ENCODE measurements at places on chromosomes 2 and 18. TPM values are rescaled to one million over a fixed set of nuclear protein-coding genes. Genes with fewer than 3 reads are reported as not detected.
A peak's percentile ranks its signal among the peaks of the same experiment; 100 is the strongest.

ST6GAL2 gene
- total RNA-seq = not detected

DUSP19 gene
- total RNA-seq = 1.8 TPM

LIMS4 gene
- 0.41 TPM for total RNA-seq

EGR4 gene
- not detected for total RNA-seq

IL36B gene
- total RNA-seq = not detected

ABCG5 gene
- not detected for total RNA-seq

- DNase-seq = peak; percentile 56
These were observed 34.0 kb upstream of the SPTBN1 start for GRCh38 chr2:54422072-54422581.

DNA sequence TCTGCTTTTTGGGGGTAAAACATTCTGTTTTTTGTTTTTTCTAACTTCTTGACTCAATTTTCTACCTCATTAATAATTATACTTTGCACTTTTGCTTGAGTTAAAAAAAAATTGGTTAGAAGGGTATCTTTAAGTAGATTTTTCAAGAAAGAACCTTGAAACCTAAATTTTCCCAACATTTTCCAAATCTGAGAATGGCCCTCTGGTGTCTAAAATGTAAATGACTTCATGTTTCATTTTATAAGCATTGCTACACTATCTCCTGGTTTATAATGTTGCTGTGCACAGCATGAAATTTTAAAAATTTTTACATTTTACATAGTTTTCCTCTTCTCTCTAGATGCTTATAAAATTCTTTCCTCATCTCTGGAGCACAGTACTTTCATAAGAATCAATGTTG, 14.2 kb downstream of the EIF2AK2 start:
- no peak for DNase-seq

- no peak for DNase-seq
These were observed 1003.5 kb downstream of the TSN start for GRCh38 chr2:122758967-122759366.

DNA sequence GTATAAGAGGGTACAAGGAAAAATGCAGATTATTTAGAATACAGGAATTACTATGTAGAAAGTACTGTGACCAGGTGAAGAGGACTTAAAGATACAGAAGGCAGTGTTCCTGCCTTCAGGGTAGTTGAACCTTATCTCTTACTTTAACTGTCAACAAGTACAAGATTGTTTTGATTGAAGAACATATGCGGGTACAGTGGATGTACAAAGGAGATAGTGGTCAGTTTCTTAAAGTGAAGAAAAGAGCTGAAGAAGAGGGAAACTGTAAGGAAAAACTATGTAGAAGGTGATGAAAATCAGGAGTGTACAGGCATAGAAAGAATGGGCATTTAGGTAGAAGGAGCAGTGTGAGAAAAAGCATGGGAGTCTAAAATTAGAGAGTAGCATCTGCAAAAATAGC, 2.2 kb downstream of the RALBP1 start:
- DNase-seq = no peak

DNA sequence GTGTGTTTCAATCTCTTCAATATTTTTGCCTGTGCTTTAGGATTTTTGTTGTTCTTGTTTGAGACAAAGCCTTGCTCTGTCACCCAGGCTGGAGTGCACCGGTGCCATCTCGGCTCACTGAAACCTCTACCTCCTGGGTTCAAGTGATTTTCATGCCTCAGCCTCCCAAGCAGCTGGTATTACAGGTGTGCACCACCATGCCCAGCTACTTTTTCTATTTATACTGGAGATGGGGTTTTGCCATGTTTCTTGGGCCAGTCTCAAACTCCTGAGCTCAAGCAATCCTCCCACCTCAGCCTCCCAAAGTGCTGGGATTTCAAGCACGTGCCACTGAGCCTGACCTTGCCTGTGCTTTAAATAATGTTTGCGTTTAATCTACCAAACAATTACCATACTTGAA, 43.1 kb upstream of the DOK6 start:
- no peak for DNase-seq

GRCh38 chr18:68797871-68798270, at the start of gene CCDC102B:
CCDC102B (plus strand) TSS chr18:68798080; CDS start chr18:68836764, 38,684 bp downstream.
- no peak for DNase-seq

DNA sequence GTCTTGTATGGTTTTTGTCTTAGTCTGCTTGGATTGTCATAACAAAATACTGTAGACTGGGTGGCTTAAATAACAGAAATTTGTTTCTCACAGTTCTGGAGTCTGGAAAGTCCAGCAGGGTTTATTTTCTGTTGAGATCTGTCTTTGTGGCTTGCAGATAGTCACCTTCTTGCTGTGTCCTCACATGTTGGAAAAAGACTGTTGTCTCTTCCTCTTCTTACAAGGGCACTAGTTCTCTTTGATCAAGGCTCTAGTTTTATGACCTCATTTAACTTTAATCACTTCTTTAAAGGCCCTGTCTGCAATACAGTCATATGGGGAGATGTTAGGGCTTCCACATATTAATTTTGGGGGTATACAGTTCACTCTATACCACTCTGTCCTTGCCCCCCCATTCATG, 56.5 kb downstream of the NBEAL1 start:
- DNase-seq = no peak

GRCh38 chr18:44320619-44321460, 359.8 kb upstream of the SETBP1 start:
- no peak for DNase-seq

GRCh38 chr2:190379249-190379964, 28.7 kb upstream of the MFSD6 start:
- no peak for DNase-seq

- DNase-seq = peak; percentile 7
These were observed 33.6 kb upstream of the KCNG2 start for GRCh38 chr18:79764131-79764530.

DNA sequence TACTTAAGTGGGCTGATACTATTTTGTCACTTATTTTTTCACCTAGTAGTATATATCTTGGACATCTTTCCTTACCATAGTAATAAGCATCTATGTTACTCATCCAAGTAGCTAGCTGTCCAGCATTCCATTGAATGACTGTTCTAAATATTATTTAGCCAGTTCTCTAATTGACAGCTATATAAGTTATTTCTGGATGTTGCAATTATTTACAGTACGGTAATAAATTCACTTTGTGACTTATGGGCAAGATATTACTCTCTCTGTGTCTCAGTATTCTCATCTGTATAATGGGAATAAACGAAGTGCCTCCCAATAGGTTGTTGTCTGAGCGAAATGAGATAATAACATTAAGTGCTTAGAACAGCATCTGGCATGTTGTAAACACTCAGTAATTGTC, 46.6 kb upstream of the AGAP1 start:
- DNase-seq = no peak

DNA sequence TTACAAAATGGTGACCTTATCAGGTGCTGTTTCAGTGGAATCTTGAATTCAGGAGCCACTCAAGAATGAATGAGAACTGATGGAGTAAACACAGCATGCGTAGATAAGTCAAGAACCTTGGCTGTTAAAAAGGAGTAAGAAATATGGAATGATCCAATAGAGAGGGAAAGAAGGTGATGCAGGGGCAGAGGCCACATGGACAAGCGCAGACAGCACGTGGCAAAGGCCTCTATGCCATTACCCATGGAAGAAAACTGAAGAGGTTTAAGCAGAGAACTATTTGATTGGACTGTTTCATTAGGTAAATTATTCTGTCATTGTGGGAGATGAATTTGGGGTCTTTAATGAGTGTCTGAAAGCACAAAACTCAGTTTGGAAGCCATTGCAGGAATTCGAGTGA, 142.4 kb upstream of the RASGRP3 start:
- DNase-seq = no peak

DNA sequence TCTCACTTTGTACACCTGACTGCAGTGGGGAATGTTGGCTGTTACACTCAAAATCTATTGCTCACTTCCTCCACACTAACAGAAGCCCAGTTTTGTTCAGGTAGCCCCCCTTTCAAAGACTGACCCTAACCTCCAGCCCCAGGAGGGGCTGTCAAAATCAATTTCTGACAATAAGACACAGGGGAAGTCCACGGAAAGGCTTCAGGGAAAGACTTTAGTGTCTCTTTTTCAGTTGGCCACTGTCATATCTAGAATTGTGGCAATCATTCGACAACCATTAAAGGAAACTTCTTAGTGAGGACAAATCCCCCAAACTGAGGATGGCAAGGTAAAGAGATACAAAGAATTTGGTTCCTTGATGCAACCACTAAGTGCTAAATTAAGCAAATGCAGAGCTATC, 59.0 kb downstream of the BARD1 start:
- no peak for DNase-seq

DNA sequence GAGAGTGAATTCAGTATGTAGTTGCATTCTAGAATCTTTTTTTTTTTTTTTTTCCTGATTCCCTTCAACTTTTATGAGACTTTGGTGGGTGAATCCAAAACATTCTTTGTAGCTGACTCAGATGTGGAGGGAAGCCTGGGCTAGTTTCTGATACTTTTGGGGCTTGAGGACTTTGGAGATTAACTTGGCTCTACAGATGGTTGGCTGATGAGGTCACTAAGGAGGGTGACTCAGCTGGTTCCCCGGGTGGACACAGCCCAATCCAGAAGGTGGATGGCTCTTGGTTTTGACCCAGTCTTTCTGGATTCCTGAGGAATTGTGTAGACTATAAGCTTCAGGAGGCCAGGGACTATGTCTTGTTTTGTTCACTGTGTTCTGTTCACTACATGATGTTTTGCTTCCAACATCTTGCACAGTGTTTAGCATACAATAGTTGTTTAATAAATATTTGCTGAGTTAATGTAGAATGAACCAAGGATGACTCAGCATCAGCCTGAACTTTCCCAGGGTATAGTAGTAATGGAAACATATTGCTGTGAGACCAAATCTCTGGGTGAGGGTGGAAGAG, 30.5 kb downstream of the LAMA3 start:
- DNase-seq = no peak

DNA sequence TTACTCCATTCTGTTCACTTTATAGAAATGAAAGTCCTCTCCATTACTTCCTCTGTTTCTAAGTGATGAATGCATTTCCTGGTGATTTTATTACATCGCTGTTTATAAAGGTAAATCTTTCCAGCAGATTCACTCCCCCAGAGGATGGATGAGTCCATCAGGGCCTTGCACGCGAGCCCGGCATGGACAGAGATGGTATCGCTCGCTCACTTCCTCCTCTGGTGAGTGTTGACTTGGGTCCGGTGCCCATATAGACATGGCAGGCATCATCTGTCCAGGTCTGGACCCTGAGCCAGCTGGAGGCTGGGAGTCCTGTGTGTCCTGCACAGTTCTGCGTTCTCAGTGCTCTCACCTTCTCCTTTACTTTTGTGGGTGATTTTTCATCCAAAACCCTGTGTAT, 733.6 kb upstream of the SALL3 start:
- no peak for DNase-seq

- DNase-seq = no peak
These were observed 199.1 kb upstream of the POU3F3 start for GRCh38 chr2:104654811-104655210.

DNA sequence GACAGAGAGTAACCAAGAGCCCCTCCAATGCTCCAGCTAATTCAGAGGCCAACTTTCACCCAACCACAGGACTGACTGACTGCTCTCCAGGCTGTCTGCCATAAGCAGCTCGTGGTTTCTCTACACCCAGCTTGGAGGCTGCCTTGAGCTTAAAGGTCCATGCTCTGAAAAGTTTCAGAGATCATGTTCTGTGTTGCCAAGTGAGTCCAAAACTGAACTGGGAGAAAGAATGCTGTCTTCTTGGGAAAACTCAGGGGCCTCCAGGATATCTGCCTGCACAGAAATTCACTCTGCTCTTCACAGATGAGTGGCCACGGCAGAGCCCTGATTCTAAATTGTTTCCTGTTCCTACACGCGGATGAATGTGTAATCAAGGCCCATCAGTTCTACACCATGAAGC, 51.1 kb downstream of the LPIN2 start:
- DNase-seq = no peak

- DNase-seq = no peak
These were observed 416.2 kb upstream of the LYPD1 start for GRCh38 chr2:133086176-133086575.

DNA sequence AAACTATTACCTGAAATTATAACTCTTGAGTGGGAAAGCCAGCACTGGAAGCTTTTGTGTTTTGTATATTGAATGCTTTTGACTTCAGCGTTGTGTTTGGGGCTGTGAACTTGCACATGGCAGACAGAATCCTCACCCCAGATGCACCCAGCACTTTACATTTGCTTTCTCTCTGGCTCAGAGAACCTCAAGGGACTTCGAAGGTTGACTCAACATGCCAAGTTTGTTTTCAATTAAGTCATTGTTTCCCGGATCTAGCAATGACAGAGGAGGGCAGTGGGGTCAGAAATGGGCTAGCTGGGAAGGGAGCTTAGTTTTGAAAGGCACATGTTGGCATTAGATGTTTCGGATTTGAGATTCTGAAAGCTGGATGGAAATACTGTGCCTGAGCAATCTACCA, 22.4 kb downstream of the TET3 start:
- DNase-seq = no peak

DNA sequence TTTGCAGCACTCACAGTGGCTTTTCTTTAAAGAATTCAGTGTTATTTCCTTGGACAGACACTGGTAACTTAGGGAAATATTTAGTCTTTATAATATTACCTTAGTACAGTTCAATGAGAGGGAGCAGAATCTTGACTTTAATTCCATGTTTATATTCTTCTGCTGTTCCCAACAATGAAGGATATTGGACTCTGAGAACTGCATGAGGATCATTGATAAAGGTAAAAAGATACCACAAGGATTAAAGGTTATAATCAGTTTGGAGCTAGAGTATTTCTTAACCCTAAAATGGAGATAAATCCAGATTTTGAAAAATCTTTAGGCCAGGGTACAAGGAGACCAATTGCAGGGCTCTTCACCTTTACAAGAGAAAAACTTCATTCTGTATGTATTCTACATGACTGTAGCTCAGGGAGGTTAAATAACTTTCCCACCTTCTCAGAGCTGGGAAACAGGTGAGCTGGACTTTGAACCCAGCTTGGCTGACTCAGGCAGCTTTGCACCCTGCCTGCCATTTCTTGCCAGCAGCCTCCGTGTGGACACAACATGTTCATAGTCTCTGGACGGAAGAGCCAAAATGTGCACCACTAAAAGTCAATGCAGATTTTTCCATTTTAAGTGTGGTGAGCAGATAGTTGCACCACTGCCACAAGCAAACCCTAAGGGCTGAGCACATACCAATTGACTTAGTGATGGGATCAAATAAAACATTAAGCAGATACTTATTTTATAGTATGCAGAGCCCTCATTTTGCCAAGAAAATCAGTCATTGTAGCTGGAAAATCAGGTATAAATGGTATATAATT, 26.7 kb downstream of the UPP2 start:
- DNase-seq = no peak

GRCh38 chr2:129923265-129924091, 56.0 kb upstream of the RAB6C start:
- no peak for DNase-seq

GRCh38 chr2:148582679-148583511, 61.7 kb upstream of the EPC2 start:
- DNase-seq = no peak

- no peak for DNase-seq
These were observed 647.0 kb downstream of the TDRD15 start for GRCh38 chr2:21770787-21771186.

Measured in activated naive CD4-positive, alpha-beta T cell treated with anti-CD3 and anti-CD28 coated beads, Interleukin-2, amount 50 U/mL, for 72 hours (primary cell).